ENCODE measurements at places on chromosomes 4 and X.
A peak's percentile ranks its signal among the peaks of the same experiment; 100 is the strongest.

DNA sequence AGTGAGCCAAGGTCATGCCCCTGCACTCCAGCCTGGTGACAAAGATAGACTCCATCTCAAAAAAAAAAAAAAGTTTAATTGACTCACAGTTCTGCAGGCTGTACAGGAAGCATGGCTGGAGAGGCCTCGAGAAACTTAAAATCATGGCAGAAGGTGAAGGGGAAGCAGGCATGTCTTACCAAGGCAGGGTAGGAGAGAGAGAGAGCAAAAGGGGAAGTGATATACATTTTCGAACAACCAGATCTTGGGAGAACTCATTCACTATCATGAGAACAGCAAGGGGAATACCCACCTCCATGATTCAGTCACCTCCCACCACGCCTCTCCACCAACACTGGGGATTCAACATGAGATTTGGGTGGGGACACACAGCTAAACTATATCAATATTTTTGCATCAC, 315.2 kb upstream of the HTR2C start:
- DNase-seq = no peak

- DNase-seq = no peak
Observed at GRCh38 chr4:88744609-88745008, 47.0 kb upstream of the NAP1L5 start.

- no peak for DNase-seq
Observed at GRCh38 chr4:8913858-8914460, 42.3 kb upstream of the HMX1 start.

- no peak for DNase-seq
Observed at GRCh38 chr4:41525129-41525528, 12.8 kb upstream of the LIMCH1 start.

DNA sequence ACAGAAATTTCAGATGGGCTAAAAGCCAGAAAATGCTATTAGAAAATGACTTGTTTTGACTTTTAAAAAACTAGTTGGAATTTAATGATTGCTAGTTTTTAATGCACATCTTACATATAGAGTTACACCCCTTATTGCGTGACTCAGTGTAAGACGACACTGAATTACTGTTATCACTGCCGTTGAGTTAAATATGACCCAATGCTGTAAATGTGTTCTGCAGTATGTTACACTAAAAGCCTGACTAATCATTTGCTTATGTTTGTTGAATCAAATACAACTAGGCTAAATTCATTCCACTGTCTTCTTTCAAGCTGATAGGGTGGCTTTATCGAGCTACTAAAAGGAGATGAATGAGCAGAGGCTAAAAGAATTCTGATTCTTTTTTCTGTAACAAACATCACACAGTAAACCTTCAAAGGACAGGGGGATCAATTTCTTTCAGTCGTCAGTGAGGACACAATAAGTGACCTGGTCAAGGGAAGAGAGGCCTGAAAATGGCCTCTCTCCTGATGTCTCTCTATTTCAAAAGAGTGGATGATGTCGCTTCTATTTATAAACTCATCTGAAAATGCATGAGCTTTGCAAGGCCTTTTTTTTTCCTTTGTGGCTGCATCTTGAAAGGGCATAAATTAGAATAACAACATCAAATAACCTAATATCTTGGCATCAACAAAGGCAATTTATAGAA, 142.2 kb upstream of the KCNIP4 start:
- DNase-seq = no peak

GRCh38 chr4:5750052-5750945, 39.3 kb downstream of the EVC start:
- no peak for DNase-seq

GRCh38 chrX:133273180-133273579, 55.0 kb upstream of the TFDP3 start:
- no peak for DNase-seq

GRCh38 chr4:103204111-103204510, 6.0 kb upstream of the CENPE start:
- DNase-seq = peak; percentile 3

- DNase-seq = no peak
Observed at GRCh38 chr4:2432991-2433530, 14.3 kb downstream of the CFAP99 start.

- no peak for DNase-seq
Observed at GRCh38 chr4:30718021-30718542, 2.1 kb upstream of the PCDH7 start.

- DNase-seq = no peak
Observed at GRCh38 chr4:93983140-93983539, 154.6 kb downstream of the ATOH1 start.

- no peak for DNase-seq
Observed at GRCh38 chrX:128664211-128664610, 612.0 kb upstream of the ACTRT1 start.

GRCh38 chr4:148196164-148196563, 246.1 kb downstream of the NR3C2 start:
- DNase-seq = no peak

GRCh38 chrX:140273921-140274320, 230.9 kb downstream of the SOX3 start:
- DNase-seq = no peak

GRCh38 chrX:18031726-18032375, 170.8 kb upstream of the RAI2 start:
- DNase-seq = no peak

- DNase-seq = no peak
Observed at GRCh38 chrX:8955511-8955910, 78.4 kb downstream of the FAM9B start.

GRCh38 chr4:122156819-122157218, 4.7 kb downstream of the BLTP1 start:
- no peak for DNase-seq

DNA sequence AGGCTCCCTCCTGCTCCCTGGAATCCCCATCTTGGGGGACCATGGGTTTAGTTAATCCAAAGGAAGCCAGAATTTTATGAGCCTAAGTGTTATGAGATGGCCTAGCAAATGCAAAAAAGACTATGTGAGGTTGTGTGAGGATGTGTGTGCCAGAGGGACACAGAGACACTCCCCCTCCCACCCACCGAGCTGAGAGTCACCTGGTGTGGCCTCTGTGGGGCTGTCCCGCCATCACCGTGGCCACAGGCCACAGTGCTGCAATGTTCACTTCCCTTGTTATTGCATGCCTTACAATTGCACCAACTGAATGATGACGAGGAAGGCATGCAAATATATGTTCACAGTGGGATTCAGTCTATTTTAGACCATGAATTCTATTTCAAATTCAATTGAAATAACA, 601 bp upstream of the FGFBP2 start:
- no peak for DNase-seq

- no peak for DNase-seq
Observed at GRCh38 chr4:1411436-1412375, 5.5 kb upstream of the NKX1-1 start.

GRCh38 chr4:128452415-128452814, 164.8 kb upstream of the PGRMC2 start:
- no peak for DNase-seq

DNA sequence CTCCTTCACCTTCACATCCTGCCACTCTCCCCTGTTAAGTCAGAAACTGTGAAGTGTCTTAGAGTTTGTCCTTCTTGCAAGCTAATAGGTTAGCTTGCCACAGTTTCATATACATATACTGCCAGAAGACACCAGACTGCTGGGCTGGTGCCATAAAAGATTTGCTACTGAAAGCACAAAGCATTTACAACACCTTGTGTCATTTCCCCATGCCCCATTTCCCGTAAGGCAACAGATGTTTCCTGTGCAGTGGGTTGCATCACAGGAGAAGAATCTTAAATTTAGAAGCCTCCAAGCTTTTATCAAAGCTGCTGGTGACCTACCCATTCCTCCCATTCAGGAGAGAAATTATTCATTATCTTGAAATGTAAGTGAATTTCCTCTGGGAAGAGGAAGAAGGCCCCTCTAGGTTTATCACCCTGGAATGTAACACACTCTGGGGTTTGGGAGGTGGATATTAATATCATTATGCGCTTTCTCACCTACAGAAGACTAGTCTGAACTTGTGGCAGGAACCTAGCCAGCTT, 34.5 kb upstream of the RAB33B start:
- no peak for DNase-seq

All from NCI-H1436 (cell line).